ENCODE measurements at places on chromosomes 6 and 20. TPM values are rescaled to one million over a fixed set of nuclear protein-coding genes. Genes with fewer than 3 reads are reported as not detected.
A peak's percentile ranks its signal among the peaks of the same experiment; 100 is the strongest.

The CST2 gene
- not detected for total RNA-seq

The NKX2-2 gene
- total RNA-seq, result not detected

The PIGU gene
- 23.3 TPM for total RNA-seq

The COL19A1 gene
- not detected for total RNA-seq

The TSPYL1 gene
- total RNA-seq, result 57.3 TPM

The HTR1E gene
- not detected for total RNA-seq

The MED23 gene
- 29.5 TPM for total RNA-seq

The CAP2 gene
- 18.0 TPM for total RNA-seq

The FLOT1 gene
- 145 TPM for total RNA-seq

The RAET1L gene
- total RNA-seq, result not detected

The OGFRL1 gene
- total RNA-seq, result 21.1 TPM

The MAN1A1 gene
- 12.9 TPM for total RNA-seq

The SLC17A1 gene
- total RNA-seq, result not detected

The C6orf163 gene
- 2.5 TPM for total RNA-seq

The SESN1 gene
- 15.6 TPM for total RNA-seq

The RGL2 gene
- 85.8 TPM for total RNA-seq

DNA sequence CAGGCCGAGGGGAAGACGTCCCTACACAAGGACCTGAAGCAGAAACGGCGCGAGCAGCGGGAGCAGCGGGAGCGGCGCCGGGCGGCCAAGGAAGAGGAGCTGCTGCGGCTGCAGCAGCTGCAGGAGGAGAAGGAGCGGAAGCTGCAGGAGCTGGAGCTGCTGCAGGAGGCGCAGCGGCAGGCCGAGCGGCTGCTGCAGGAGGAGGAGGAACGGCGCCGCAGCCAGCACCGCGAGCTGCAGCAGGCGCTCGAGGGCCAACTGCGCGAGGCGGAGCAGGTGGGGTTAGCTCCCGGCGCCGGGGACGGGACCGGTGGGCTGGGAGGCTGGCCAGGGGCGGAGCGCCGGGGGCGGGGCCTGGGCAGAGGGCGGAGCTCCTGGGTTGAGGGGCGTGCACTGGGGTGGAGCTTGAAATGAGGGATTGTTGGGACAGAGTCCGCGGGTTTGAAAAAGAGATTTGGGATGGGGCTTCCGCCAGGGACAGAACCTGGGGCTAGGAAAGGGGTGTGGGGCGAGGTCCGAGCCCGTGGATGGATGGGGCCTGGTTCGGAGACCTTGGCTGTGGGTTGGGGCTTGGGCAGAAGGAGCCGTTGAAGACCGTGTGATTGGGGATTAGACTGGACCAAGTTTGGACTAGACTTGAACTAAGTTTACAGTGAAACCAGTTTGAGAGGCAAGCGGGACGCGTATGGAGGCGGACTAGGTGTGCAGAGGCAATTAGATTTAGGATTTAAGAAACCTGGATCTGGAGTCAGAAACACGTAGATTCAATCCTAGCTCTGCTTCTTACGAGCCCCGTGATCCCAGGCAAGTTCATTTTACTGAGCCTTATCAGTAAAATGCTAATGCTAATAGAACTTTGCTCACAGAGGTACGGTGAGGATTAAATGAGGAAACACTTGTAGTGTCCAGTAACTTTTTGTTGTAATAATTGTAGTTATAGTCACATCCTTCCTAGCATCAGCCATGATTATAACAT, 20.9 kb downstream of the DEF6 start:
- peak; percentile 85 for DNase-seq

DNA sequence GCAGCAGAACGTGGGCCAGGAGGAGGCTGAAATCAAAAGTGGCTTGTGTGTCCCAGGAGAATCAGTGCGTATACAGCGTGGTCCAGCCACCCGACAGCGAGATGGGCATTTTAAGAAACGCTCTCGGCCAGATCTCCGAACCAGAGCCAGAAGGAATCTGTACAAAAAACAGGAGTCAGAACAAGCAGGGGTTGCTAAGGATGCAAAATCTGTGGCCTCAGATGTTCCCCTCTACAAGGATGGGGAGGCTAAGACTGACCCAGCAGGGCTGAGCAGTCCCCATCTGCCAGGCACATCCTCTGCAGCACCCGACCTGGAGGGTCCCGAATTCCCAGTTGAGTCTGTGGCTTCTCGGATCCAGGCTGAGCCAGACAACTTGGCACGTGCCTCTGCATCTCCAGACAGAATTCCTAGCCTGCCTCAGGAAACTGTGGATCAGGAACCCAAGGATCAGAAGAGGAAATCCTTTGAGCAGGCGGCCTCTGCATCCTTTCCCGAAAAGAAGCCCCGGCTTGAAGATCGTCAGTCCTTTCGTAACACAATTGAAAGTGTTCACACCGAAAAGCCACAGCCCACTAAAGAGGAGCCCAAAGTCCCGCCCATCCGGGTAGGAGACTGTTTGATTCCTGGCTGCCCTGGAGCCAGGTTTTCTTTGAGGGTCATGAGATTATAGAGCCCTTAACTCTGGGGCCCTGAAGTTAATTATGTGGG, 75.3 kb downstream of the ASXL1 start:
- peak; percentile 87 for DNase-seq

DNA sequence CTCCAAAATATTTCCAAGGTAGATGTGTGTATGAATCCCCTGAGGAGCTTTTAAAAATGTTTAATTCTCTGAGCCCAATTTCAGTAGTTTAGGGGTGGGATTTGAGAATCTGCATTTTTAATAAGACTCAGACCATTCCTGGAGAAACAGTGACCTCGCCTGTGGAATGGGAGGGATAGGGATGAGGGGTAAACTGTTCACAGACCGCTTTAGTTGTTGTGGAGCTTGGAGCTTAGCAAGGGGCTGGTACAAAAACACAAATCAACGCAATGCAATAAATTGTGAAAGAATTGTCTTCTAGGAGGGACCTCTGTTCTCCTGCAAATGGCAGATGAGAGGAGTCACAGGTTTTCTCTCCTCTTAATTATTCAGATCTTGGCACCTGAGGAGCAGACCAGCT, 239.3 kb upstream of the SULF2 start:
- no peak for DNase-seq

DNA sequence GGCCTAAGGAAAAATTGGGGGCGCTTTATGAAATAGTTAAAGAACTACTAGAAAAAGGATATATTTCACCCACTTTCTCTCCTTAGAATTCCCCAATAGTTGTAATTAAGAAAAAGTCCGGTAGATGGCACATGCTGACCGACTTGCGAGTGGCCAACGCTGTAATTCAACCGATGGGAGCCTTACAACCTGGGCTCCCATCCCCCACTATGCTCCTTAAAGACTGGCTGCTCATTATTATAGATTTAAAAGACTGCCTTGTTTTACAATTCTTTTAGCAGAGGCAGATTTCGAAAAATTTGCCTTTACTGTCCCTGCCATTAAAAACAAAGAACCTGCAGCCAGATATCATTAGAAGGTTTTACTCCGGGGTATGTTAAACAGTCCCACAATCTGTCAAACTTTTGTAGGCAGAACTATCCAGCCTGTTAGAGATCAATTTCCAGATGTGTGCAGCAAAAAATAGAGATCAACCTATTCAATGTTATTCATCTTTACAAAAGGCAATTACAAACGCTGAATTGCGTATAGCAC, 58.5 kb upstream of the PRSS16 start:
- DNase-seq, result peak; percentile 83

- no peak for DNase-seq
Observed at GRCh38 chr6:151205721-151206600, 33.8 kb upstream of the AKAP12 start.

DNA sequence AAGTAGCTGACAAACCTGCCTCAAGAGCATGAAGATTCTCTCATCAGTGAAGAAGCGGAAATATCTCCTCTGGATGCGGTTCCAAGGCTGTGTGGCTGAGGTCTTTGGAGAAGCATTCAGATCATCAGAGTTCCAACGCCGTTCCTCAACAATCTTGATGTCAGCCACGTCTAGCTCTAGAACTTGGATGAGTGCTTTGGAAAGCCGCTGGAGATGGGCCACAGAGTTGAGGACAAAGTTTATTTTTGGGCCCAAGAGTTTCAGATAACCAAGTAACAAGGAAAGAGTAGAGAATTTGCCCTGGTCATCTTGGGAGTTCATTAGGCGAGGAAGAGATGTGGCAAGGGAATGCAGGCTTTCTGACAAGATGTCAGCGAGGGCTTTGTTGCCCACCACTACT, 20.9 kb downstream of the TTI1 start:
- no peak for DNase-seq

- DNase-seq, result peak; percentile 78
Observed at GRCh38 chr20:43942667-43943285, 28.1 kb downstream of the TOX2 start.

GRCh38 chr20:63122626-63123025, 93.3 kb downstream of the YTHDF1 start:
- no peak for DNase-seq

- no peak for DNase-seq
Observed at GRCh38 chr6:169858935-169859351, 107.5 kb downstream of the ERMARD start.

DNA sequence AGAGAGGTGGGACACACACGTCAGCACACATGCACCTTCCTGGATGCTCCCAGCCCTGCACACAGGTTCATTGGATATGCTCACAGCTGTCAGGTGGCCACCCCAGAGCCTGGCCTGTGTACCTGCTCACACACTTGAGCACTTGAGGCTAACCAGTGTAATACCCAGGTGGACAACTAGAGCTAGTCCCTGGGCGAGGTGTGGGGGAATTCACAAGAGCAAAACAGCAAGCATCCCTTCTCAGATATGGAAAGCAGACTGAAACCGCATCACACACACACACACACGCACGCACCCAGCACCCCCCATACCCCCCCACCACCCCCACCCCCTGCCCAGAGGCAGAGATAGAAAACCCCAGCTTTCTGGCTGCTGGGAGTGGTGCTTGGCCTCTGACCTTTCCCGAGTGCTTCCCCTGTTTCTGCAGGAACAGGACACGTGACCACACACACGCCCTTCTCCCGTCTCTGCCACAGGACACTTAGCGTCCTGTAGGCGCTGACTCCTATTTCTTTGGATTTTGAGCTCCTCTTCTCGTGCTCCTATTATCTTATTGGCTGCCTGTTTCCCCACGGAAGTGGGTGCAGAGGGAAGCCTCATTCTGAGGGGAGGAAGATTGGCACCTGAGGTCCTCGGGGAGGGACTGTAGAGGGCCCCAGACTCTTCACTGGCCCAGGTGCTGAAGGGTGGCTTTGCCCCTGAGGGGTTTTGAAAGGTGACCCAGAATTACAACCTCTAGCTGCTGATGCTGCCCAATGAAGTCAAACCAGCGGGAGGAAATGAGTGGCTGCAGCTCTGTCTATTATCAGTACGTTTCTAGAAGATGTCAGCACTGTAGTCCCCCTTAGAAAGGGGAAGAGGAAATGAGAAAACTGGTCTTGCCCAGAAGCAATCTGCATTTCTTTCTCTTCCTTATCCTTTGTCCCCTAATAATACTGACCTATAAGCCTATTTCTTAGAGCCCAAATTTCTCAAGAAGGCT, 65.8 kb downstream of the SYTL3 start:
- no peak for DNase-seq

GRCh38 chr20:62702013-62702300, 6.7 kb upstream of the NTSR1 start:
- DNase-seq, result no peak

- no peak for DNase-seq
Observed at GRCh38 chr20:38674765-38675133, 49.5 kb upstream of the SLC32A1 start.

- no peak for DNase-seq
Observed at GRCh38 chr20:41861772-41862422, 243.7 kb upstream of the CHD6 start.

DNA sequence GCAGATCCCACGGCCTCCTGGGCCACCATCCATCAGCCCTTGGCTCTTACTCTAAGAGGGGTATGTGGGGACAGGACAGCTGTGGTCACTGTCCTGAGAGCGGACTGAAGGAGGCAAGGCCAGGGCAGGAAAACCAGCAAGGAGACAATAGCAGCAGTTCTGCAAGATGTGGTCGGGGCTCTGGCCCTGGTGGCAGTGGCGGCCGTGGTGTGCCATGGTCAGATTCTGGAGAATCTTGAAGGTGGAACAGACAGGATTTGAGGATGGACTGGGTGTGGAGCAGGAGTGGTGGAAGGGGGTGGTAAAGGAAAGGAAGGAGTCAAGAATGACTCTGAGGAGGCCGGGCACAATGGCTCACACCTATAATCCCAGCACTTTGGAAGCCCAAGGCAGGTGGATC, 5.9 kb upstream of the MAP1LC3A start:
- DNase-seq, result no peak

- DNase-seq, result peak; percentile 71
Observed at GRCh38 chr6:128370072-128370471, 150.3 kb downstream of the PTPRK start.

GRCh38 chr20:43915211-43916072, 790 bp downstream of the TOX2 start:
- DNase-seq, result peak; percentile 32

GRCh38 chr20:38935967-38936407, 9.8 kb downstream of the FAM83D start:
- DNase-seq, result peak; percentile 42

- DNase-seq, result no peak
Observed at GRCh38 chr20:58587467-58587866, 63.6 kb upstream of the STX16 start.

DNA sequence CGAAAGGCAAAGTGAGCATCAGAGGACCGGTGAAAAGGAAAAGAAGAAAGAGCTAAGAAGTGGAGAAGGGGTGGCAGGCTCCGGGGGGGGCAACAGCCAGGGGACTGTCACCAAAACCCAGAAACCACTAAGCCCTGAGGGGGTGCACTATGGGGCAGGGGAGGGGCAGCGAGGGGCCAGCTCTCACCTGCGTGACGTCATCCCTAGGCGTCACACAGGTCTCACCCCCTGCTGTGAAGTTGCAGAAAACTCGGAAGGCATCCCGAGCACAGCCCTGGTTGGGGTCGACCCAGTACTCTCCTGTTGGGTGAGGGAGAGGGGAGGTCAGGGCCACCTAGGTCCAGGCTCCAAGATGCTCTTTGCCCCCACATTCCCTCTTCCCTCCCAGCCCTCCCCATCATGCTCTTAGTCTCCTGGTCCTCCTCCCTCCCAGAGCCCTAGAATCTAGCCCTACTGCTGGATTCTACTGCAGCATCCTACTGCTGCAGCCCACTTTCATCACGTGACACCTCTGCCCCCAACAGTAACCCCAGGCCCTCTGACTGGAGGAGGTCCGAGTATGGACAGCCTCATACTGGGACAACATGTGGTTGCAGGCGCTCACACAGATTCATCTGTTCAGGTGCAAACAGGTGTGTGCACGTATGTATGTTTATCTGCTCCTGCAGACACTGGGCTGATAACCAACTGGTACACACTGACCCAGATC, 27.4 kb downstream of the COL11A2 start:
- no peak for DNase-seq

GRCh38 chr6:12294851-12295536, 4.8 kb downstream of the EDN1 start:
- DNase-seq, result peak; percentile 37

GRCh38 chr20:13638162-13638495, 603 bp downstream of the TASP1 start:
- no peak for DNase-seq

- DNase-seq, result no peak
Observed at GRCh38 chr20:12815231-12815768, 193.5 kb upstream of the SPTLC3 start.

Data from endothelial cell of umbilical vein (primary cell).